ENCODE measurements at places on chromosomes 12 and 14. TPM values are rescaled to one million over a fixed set of nuclear protein-coding genes. Genes with fewer than 3 reads are reported as not detected.

Gene IGF1
- total RNA-seq = 79.4 TPM

Gene RERG
- 15.4 TPM for total RNA-seq

Gene TAS2R31
- 2.1 TPM for total RNA-seq

Gene NFKBIA
- total RNA-seq = 393 TPM

Gene SYNDIG1L
- 0.65 TPM for total RNA-seq
